ENCODE measurements at places on chromosomes 5 and 9.

- DNase-seq: no peak
Measured at GRCh38 chr9:101271102-101271501, 113.7 kb downstream of the BAAT start.

GRCh38 chr5:28961816-28962215 is 1923.4 kb upstream of the CDH9 start:
- no peak for DNase-seq

DNA sequence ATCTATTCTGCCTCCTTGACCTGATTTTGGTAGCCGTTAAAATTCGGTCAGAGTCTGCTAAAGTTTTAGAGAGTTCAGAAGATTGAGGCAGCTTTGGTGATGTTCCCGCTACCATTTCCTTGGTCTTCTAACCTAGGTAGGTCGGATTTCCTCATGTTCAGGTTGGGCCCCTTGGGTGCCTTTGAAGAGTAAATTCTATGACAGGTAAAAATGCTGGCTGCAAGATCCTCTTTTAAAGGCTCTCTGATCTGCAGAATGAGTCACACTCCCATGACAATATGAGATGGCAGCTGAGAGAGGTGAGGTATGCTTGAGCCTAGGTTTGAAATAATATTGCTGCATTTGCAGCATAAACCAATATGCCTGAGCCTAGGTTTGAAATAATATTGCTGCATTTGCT is 198.9 kb downstream of the TSSK1B start:
- no peak for DNase-seq

- no peak for DNase-seq
Measured at GRCh38 chr9:5872511-5872910, 18.2 kb upstream of the MLANA start.

DNA sequence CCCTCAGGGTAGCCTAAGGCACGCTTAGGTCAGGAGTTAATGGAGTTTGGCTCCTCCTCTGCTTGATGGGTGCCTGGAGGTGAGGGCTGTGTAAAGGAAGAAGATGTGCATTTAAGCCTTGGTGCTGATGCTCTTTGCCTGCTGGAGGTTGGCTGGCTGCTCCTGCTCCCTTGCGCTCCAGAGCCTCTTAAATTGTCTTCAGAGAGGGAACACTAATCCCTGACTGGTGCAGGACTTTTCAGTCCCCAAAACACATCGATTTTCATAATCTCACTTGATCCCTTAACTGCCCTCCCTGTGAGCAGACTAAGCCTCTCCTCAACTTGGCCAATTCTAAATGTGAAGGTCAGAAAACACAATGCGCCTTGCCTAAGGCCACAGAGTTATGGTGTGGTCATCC is 16.2 kb upstream of the TCOF1 start:
- DNase-seq: no peak

DNA sequence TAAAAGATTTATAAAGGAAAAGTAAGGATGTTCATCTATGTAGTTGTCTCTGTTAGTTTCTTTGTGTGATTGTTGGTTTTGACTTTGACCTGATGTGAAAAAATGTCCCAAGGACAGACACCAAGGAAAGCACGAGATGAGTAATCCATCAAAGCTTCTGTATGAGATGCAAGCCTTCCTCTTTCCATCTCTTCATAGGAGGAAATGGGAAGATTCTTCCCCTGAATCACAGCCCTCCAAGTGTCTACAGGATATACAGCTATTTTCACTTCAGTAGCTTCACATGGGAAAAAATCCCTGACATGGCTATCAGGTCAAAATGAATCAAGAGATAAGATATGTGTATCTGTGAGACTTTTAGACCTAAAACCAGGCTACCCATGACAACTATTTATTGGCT is 29.0 kb upstream of the CEMIP2 start:
- DNase-seq: no peak

- DNase-seq: no peak
Measured at GRCh38 chr5:153130296-153130695, 360.2 kb upstream of the GRIA1 start.

GRCh38 chr5:134846641-134846960 is 833 bp downstream of the C5orf24 start:
- no peak for DNase-seq

GRCh38 chr9:110555551-110556331 is 23.8 kb downstream of the SVEP1 start:
- peak; percentile 50 for DNase-seq

- no peak for DNase-seq
Measured at GRCh38 chr9:133830310-133830709, 92.2 kb upstream of the SARDH start.
